ENCODE measurements at places on chromosomes 1 and 21.

- peaks cover 10% of the 10 kb centered on the region for H3K36me3 ChIP-seq
- no peaks in the 10 kb centered on the region for H3K27me3 ChIP-seq
- H3K27ac ChIP-seq: peak within 1 kb of the TSS; percentile 99
- peaks cover 11% of the 10 kb centered on the region for H3K4me1 ChIP-seq
- peak; percentile 95 for DNase-seq
These were observed at the start of gene RAD54L for GRCh38 chr1:46247436-46248121. RAD54L (plus strand) TSS chr1:46247763; CDS start chr1:46248406, 643 bp downstream.

DNA sequence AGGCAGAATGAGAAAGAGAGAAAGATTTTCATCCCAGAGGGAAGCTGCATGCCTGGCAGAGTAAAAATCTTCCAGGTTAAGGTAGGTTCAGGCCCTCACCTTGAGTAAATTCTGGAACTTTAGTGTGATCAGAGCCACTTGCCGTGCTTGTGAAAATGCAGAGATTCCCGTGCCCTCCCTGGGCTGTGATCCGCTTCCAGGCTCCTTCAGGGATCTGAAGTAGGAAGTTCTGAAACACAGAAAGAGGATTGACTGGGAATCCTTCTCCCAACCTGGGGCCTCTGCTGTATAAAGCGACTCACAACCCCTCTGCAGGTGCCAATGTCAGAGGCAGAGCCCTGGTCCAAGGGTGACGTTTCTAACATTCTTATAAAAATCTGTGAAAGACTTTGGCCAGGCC, 26.6 kb downstream of the NUAK2 start:
- no peak overlapping the region for H3K27ac ChIP-seq
- no peaks in the 10 kb centered on the region for H3K36me3 ChIP-seq
- no peak for DNase-seq
- H3K4me1 ChIP-seq: peaks cover 24% of the 10 kb centered on the region

DNA sequence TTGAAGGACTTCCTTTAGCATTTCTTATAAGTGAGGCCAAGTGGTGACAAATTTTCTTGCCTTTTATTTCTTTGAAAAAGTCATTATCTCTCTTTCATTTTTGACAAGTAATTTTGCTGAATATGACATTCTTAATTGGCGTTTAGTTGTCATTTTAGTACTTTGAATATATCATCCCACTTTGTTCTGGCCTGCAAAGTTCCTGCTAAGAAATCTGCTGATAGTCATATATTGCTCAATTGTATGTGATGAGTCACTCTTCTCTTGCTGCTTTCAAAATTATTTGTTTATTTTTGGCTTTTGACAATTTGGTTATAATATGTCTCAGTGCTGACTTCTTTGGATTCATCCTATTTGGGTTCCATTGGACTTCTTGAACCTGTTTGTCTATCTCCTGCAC, 312.6 kb downstream of the DUSP10 start:
- peaks cover 13% of the 10 kb centered on the region for H3K4me1 ChIP-seq
- H3K27me3 ChIP-seq: peaks cover 5% of the 10 kb centered on the region
- H3K36me3 ChIP-seq: no peaks in the 10 kb centered on the region

GRCh38 chr1:175188936-175189335, 3.6 kb downstream of the KIAA0040 start:
- no peak for DNase-seq
- peaks cover 38% of the 10 kb centered on the region for H3K27me3 ChIP-seq
- H3K4me1 ChIP-seq: peaks cover 6% of the 10 kb centered on the region
- H3K36me3 ChIP-seq: no peaks in the 10 kb centered on the region
- H3K4me3 ChIP-seq: no peak overlapping the region

- no peaks in the 10 kb centered on the region for H3K36me3 ChIP-seq
- no peak for DNase-seq
- peaks cover 2% of the 10 kb centered on the region for H3K4me1 ChIP-seq
- no peak overlapping the region for H3K27ac ChIP-seq
- H3K4me3 ChIP-seq: no peak overlapping the region
These were observed 392.6 kb upstream of the VAMP3 start for GRCh38 chr1:7378346-7379130.

DNA sequence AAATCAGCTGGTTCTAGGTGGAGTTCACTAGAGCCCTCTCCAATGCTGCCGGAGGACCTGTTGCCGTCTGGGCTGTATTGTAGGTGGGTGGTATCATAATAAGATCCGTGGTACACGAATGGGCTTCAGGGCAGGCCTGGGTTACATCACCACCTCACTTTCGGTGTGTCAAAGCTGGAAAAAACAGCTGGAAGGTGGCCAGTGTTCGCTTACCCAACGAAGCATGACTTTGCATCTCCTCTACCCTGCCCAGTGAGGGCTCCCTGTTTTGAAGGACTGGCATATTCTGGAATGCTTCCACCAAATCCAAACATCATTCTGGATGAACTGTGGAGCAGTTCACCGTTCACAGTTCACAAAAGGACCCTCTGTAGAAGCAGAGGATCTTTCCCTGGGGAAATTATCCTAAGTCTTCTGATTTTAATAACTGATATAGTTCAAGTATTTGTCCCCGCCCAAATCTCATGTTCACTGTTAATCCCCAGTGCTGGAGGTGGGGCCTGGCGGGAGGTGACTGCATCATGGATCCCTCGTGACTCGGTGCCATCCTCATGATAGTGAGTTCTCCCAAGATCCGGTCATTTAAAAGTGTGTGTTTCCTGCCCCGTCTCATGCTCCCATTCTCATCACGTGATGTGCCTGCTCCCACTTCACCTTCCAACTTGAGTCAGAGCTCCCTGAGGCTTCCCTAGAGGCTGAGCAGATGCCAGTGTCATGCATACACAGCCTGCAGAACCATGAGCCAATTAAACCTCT, 429.0 kb downstream of the KIF26B start:
- no peak for DNase-seq
- no peaks in the 10 kb centered on the region for H3K36me3 ChIP-seq
- peaks cover 14% of the 10 kb centered on the region for H3K27me3 ChIP-seq
- no peak overlapping the region for H3K4me3 ChIP-seq
- peaks cover 13% of the 10 kb centered on the region for H3K4me1 ChIP-seq
- no peak overlapping the region for H3K27ac ChIP-seq

- H3K4me1 ChIP-seq: no peaks in the 10 kb centered on the region
- no peak for DNase-seq
- no peaks in the 10 kb centered on the region for H3K36me3 ChIP-seq
- no peak overlapping the region for H3K4me3 ChIP-seq
These were observed 477.5 kb downstream of the PTPRU start for GRCh38 chr1:29713857-29714256.
